ENCODE measurements at places on chromosomes 3 and 15.

- no peak for DNase-seq
These were observed 7.4 kb upstream of the SST start for GRCh38 chr3:187677604-187678003.

DNA sequence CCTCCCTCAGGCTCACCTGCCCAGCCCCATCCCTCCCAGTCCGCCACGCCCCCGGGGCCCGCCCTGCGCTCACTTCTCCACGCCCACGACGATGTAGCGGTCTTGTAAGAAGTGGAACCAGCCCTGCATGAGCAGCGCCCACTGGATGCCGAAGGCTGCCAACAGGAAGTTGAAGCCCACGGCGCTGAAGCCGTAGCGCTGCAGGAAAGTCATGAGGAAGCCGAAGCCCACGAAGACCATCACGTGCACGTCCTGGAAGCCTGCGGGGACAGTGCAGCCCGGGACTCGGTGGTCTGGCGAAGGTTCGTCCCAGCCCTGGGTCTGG lies 9.7 kb downstream of the RHCG start:
- no peak for DNase-seq

DNA sequence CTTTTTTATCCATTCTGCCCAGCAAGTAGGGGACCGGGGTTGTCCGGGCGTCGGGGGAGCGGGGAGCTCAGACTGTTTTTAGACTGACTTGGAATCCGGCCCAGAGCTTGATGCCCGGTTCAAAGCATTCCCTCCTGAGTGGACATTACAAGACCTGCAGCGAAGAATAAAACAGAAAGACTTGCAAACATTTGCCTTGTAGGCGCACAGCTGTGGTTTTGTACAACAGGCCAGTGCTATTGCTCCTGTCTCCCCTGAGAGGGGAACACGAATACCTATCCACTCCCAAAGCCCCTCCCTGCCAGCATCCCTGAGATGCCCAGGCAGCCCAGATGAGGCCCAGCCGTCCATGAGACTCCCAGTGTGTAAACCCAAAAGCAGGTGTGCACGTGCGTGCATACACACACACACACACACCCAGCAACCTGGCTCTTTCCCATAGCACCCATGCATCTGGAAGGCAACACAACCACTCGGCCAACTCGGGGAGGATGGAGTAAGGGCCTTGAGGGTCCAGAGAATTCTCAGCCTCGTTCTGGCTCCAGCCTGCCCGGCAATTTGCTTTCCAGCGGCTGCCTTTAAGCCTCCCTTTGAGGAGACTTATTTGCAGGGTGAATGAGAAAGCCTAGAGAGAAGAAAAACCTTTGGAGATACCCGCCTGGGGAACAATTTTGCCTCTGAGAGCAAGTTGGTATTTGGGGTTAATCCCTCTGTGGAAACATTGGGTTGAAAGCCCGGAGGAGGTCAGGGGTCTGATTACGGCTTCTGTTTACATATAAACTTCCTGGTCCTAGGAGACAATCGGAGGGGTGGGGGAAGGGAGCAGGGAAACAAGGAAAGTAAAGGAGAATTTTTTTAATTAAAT lies 161.0 kb upstream of the HES1 start:
- no peak for DNase-seq

DNA sequence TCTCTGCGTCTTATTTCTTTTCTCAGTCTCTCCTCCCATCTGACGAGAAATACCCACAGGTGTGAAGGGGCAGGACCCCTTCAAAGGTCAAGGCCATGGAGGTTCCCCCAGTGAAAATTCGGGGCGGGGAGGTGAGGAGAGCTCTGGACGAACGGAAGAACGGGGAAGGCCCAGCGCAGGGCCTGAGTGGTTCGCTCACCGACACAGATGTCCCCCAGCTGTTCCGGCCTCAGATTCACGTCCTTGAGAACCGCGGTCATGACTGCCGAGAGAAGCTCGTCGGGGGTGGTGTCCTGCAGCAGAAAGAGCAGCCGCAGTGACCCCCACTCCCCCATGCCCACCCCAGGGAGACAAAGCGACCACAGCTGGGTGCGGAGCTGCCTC lies 542 bp downstream of the ACAA1 start:
- peak; percentile 8 for DNase-seq

Data from AG04450 (cell line).